ENCODE measurements at places on chromosomes 7 and 10. TPM values are rescaled to one million over a fixed set of nuclear protein-coding genes. Genes with fewer than 3 reads are reported as not detected.

DNA sequence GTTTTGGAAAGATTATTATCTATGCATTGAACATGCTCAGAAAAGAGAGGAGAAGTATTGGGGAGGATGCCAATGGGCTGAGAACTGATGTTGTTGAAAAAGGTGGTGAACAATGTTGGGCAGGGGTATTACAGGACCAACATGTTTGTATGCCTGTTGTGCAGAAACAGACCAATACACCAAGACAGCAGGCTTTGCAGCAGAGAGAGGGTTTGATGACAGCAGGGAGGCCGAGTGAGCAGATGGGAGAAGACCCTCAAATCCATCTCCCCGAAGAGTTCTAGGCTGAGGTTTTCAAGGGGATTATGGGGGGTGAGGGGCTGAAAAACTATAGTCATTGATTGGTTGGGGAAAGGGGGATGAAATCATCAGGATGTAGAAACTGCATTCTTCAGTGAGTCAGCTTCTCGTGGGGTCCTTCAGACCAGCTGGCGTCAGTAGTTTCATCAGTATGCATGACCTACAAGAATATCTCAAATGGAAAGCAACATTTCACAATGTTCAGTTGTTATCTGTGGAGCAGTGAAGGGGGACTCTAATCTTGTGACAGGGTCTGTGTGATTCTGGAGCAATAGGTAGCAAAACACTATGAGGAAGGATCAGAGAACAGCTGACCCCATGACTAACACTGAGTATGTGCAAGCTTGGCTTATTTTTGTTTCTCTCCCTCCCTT, 167.8 kb downstream of the BAMBI start:
- no peak for DNase-seq

- DNase-seq: no peak
Observed at GRCh38 chr7:101306307-101306706, 15.3 kb downstream of the IFT22 start.

- no peak for DNase-seq
Observed at GRCh38 chr7:78642751-78643150, 810.7 kb downstream of the MAGI2 start.

DNA sequence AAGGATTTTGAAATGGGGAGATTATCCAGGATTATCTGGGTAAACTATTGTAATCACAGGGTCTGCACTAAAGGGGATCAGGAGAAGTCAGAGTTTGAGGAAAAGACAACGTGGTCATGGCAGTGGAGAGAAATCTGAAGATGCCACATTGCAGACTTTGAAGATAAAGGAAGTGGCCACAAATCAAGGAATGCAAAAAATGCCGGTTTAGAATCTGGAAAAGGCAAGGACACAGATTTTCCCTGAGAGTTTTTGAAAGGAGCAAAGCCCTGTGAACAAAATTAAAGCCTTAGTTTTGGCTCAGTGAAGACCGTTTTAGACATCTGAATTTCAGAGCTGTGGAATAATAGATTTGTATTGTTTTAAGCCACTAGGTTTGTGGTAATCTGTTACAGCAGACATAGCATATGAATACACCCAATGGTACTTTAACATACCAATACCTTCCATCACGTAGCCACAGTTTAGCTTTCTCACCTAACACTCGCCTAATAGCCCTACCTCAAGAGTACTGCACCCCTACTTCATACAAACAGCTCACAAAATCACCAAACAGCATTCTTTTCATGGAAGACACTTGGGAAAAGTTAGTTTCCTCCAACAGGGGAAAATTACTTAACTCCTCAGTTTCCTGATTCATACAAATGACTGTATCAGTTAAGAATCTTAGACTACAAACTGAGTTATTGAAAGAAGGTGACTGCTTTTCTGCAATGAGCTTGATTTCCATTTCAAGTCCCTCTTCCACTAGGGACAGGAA, 446.5 kb downstream of the INHBA start:
- DNase-seq: no peak

- no peak for DNase-seq
Observed at GRCh38 chr7:2921653-2922347, 77.7 kb upstream of the GNA12 start.

DNA sequence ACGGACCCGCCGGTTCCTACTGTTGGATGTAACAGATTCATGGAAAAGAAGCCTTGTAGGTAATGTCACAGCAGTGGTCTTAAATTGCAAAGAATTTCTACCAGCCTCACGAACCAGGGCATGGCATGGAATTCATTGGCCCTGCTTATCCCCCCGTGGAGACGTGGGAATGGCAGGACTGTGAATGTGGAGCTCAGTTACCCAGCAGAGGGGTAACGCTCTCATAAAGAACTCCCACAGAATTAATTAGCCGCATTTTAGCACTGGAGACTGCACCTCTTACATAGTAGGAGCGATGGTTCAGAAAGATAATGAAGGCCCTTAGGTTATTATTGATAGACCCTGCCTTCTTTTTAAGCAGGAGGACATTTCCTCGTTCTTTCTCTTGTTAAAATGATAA, 715.4 kb downstream of the AUTS2 start:
- no peak for DNase-seq

DNA sequence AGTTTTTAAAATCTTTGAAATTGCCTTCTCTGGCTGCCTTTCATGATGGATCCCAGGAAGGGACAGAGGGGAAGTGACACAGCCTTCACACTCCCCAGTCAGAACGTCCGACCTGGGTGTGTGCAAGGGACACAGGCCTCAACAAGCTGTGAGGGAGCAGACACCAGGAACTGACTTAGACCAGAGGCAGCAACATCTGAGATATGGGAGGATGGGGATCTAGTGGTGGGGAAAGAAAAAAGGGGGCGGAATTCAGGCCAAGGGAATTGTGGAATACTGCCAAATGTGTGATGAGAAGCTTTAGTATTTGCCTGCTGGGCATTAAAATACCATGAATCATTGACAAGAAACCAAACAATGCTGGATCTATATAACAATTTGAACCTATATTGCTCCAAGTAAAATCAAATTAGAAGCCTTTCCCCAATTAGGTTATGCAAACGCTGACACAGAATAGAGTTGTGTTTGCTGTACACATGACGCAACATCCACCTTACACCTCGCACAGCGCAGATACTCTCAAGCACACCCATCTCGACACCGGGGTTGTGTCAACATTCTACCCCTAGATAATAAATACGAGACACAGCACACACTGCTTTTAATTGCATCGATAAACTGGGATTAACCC, 17.2 kb upstream of the MNX1 start:
- no peak for DNase-seq

GRCh38 chr7:154699417-154699816, 303.5 kb downstream of the PAXIP1 start:
- no peak for DNase-seq

GRCh38 chr7:98771941-98772603, 97.7 kb downstream of the TMEM130 start:
- no peak for DNase-seq

The PANK1 gene
- total RNA-seq: 35.5 TPM

The TAS2R3 gene
- 1.2 TPM for total RNA-seq

The ZMYND11 gene
- 179 TPM for total RNA-seq

The ACHE gene
- 11.0 TPM for total RNA-seq

The HPSE2 gene
- total RNA-seq: not detected

The METTL2B gene
- 37.9 TPM for total RNA-seq
